RPMI8226 (cell line): ENCODE measurements at places on chromosomes 11 and 22.

- DNase-seq, result no peak
Observed at GRCh38 chr11:105953886-105954285, 68.2 kb downstream of the MSANTD4 start.

- no peak for DNase-seq
Observed at GRCh38 chr11:34439610-34440198, 970 bp downstream of the CAT start.

DNA sequence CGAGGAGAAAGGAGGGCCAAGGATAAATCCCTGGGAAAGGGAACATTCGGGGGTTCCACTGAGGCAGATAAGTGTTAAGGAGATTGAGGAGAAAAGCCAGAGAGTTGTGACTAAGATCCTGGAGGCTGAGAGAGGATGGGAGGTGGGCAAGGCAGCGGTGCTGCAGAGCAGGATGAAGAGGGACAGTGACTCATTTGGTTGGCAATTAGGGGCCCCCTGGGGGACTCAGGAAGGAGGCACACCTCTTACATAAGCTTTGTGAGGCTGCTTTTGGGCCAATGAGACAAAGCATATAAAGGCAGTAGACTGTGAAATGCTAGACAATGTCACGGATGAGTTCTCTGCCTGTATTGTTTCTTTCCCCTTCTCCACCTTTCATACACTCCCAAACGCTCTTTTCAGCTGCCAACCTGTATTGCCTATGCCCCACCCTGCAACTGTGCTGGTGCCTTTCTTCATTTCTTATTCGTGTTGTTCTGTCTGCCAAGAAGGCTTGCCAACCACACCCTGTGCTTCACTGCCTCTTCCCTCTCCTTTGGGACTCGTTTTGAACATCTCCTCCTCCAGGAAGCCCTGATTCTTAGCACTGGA is 246.8 kb upstream of the KIRREL3 start:
- DNase-seq, result no peak

DNA sequence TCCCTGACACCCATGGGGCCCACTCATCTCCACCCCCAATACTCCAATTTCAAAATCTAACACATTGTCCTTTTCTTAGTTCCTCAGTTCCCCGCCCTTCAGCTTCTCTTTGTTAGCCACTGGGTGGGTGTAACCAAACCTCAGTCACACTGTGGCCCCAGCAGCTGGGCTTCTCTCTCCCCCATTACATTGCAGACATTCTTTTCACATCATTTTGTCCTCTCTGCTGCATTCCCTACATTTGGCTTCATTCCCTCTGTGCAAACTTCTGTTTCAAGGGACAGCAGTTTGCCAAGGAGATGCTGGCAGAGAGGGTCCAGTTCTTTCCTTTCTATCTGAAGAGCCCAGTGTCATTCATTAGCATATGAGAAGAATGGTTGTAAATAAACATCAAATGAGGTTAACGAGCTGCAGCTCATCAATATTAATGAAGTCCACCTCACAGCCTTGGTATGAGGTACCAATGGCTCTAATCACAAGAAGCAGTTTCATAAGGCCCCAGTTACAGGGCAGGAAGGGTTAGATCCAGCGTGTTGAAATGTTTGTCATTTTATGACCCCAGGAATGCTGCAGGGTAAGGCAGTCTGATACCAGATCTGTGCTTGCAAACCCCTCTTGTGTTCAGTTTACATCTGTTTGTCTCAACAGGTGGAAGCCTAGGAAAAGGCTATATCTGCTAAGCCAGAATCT is 72.3 kb downstream of the ARFGAP2 start:
- no peak for DNase-seq

GRCh38 chr11:31720671-31721365 is 90.3 kb downstream of the PAX6 start:
- no peak for DNase-seq

GRCh38 chr11:106644824-106645223 is 373.5 kb downstream of the GUCY1A2 start:
- DNase-seq, result no peak

DNA sequence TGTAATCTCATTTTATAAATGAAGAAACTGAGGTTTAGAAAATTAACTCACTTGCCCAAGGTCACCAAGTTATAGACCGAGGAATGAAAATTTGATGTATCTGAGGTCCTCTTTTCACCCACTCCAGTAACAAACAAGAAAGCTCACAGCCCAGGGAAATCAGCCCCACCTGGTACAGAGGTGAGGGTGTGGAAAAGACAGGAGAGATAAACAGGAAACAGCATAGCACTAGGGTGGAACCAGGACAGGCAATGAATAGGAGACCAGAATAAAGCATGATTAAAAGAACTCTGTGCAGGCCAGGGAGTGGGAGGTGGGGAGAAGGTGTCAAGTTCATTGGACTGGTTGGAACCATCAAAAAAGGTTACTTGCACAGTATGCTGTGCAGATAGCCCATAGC is 46.2 kb upstream of the SMCO4 start:
- DNase-seq, result no peak

- DNase-seq, result no peak
Observed at GRCh38 chr22:29145321-29146072, 60.2 kb upstream of the EMID1 start.
